Osteocyte (in vitro differentiated cells): ENCODE measurements at places on chromosomes 12 and 14.

DNA sequence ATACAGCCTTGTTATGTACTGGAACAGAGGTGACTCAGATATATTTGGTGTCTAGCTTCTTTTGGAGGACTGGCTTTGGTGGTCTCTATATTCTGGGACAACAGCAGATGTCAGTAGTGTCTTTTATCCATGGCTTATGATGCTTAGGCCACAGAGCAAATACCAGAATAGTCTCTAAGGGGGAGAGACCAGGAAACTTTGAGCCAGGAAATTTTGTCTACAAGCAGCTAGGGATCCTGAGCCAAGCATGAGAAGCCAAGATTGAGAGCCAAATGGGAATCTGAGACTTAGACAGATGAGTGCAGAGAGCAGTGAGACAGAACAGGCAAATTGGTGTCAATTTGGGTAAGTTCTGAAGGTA, 28.4 kb upstream of the PTPRR start:
- no peak overlapping the region for H3K4me3 ChIP-seq
- no peak overlapping the region for H3K27ac ChIP-seq
- DNase-seq: no peak
- peaks cover 3% of the 10 kb centered on the region for H3K27me3 ChIP-seq
- H3K36me3 ChIP-seq: no peaks in the 10 kb centered on the region

- H3K4me3 ChIP-seq: no peak overlapping the region
- peak overlapping the region; percentile 86 for H3K27ac ChIP-seq
- no peaks in the 10 kb centered on the region for H3K27me3 ChIP-seq
- H3K36me3 ChIP-seq: peaks cover 38% of the 10 kb centered on the region
- peaks cover 18% of the 10 kb centered on the region for H3K4me1 ChIP-seq
- no peak for DNase-seq
Measured at GRCh38 chr12:12976366-12976765, 23.7 kb downstream of the HEBP1 start.

DNA sequence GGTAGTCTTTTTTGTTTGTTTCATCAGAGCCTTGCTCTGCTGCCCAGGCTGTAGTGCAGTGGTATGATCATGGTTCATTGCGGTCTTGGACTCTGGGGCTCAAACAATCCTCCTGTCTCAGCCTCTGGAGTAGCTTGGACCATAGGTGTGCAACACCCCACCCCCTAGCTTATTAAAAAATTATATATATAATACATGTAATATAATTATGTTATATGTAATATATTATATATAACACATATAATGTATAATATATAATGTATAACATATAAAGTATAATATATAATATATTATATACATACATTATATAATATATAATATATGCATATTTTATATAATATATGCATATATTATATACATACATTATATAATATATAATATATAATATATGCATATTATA, 21.8 kb downstream of the LHX5 start:
- H3K36me3 ChIP-seq: no peaks in the 10 kb centered on the region
- no peak overlapping the region for H3K4me3 ChIP-seq
- peaks cover 24% of the 10 kb centered on the region for H3K27me3 ChIP-seq
- H3K4me1 ChIP-seq: no peaks in the 10 kb centered on the region
- H3K27ac ChIP-seq: no peak overlapping the region

- no peaks in the 10 kb centered on the region for H3K36me3 ChIP-seq
- no peak overlapping the region for H3K4me3 ChIP-seq
Measured at GRCh38 chr12:1559676-1560091, 34.7 kb downstream of the FBXL14 start.

DNA sequence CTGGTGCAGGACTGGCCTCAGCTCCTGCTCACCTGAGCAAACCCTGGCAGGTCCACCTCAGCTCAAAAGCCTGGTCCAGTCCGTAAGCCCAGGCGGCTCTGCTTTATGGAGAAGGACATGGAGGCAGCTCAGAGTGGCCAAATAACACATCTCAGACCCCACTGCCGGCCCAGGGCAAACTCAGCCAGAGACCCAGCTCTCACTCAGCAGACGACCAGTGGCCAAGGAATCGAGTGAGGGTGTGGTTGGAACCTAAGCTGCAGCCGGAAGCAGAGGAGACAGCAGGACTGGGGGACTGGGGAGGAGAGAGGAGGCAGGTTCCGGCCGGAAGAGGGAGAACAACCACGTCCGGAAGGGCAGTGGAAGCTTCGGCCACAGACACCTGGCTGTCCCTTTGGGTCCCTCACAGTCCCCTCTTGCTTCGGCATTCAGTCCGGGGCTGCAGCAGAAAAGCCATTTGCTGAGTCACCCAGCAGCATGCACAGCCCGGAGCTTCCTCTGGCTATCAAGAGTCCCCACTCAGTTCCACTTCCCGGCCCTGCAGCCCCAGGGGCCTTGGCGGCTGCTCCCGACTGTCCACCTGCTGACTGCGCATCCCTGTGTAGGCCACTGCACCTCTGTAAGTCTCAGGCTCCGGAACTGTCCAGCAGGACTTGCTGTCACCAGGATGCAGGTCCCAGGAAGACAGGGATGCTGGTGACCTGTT, 104.0 kb downstream of the CALM1 start:
- H3K27ac ChIP-seq: no peak overlapping the region
- no peak overlapping the region for H3K4me3 ChIP-seq
- no peaks in the 10 kb centered on the region for H3K36me3 ChIP-seq
- H3K4me1 ChIP-seq: no peaks in the 10 kb centered on the region

DNA sequence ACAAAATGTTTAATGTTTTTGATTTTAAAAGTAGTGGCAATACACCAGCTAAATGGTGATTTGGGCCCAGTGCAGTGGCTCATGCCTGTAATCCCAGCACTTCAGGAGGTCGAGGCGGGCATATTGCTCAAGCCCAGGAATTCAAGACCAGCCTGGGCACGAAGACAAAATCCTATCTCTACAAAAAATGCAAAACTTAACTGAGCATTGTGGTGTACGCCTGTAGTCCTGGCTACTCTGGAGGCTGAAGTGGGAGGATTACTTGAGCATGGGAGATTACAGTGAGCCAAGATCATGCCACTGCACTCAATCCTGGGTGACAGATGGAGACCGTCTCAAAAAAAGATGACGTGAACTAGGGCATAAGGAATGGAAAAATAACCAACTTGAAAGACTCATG, 4.7 kb downstream of the RPL36AL start:
- H3K27me3 ChIP-seq: no peaks in the 10 kb centered on the region
- H3K27ac ChIP-seq: no peak overlapping the region
- peaks cover 13% of the 10 kb centered on the region for H3K36me3 ChIP-seq
- no peak for DNase-seq
- H3K4me3 ChIP-seq: no peak overlapping the region

GRCh38 chr14:21723431-21724045, 49.9 kb upstream of the OR4E1 start:
- no peaks in the 10 kb centered on the region for H3K36me3 ChIP-seq
- H3K4me1 ChIP-seq: no peaks in the 10 kb centered on the region
- no peak overlapping the region for H3K4me3 ChIP-seq

DNA sequence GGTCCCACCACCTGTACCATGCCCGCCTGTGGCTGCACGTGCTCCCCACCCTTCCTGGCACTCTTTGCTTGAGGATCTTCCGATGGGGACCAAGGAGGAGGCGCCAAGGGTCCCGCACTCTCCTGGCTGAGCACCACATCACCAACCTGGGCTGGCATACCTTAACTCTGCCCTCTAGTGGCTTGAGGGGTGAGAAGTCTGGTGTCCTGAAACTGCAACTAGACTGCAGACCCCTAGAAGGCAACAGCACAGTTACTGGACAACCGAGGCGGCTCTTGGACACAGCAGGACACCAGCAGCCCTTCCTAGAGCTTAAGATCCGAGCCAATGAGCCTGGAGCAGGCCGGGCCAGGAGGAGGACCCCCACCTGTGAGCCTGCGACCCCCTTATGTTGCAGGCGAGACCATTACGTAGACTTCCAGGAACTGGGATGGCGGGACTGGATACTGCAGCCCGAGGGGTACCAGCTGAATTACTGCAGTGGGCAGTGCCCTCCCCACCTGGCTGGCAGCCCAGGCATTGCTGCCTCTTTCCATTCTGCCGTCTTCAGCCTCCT, 1.1 kb downstream of the INHBE start:
- no peak overlapping the region for H3K27ac ChIP-seq
- H3K27me3 ChIP-seq: no peaks in the 10 kb centered on the region
- H3K4me1 ChIP-seq: peaks cover 46% of the 10 kb centered on the region
- DNase-seq: no peak

GRCh38 chr12:75747572-75748021, 236.2 kb upstream of the KRR1 start:
- H3K4me1 ChIP-seq: peaks cover 49% of the 10 kb centered on the region
- H3K27me3 ChIP-seq: peaks cover 15% of the 10 kb centered on the region
- H3K4me3 ChIP-seq: no peak overlapping the region
- no peak overlapping the region for H3K27ac ChIP-seq

DNA sequence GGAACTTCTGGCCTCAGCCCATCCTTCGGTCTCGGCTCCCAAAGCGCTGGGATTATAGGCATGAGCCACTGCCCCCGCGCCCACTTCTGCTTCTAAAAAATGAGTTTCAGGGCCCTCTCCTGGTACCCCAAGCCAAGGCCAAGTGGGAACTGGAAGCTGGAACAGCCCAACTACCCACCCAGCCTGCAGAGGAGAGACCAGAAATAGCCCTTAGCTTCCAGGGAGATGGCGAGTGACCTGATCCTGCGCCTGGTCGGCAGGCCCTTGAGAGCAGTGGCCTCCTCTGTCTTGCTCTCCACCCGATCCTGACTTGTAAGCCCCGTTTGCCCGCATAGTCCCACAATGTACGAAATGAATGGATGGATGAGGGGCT, 31.2 kb upstream of the PLEKHG6 start:
- H3K27me3 ChIP-seq: no peaks in the 10 kb centered on the region
- H3K36me3 ChIP-seq: no peaks in the 10 kb centered on the region
- peak overlapping the region; percentile 26 for H3K4me3 ChIP-seq
- no peak for DNase-seq

- peaks cover 5% of the 10 kb centered on the region for H3K4me1 ChIP-seq
- H3K27me3 ChIP-seq: no peaks in the 10 kb centered on the region
- H3K27ac ChIP-seq: no peak overlapping the region
Measured at GRCh38 chr12:116964054-116965050, 53.6 kb downstream of the FBXW8 start.

GRCh38 chr12:53333845-53334244, 2.3 kb downstream of the SP7 start:
- peaks cover 4% of the 10 kb centered on the region for H3K4me1 ChIP-seq
- H3K36me3 ChIP-seq: no peaks in the 10 kb centered on the region
- no peak overlapping the region for H3K27ac ChIP-seq
